ENCODE measurements at places on chromosomes 16 and 17.
A peak's percentile ranks its signal among the peaks of the same experiment; 100 is the strongest.

DNA sequence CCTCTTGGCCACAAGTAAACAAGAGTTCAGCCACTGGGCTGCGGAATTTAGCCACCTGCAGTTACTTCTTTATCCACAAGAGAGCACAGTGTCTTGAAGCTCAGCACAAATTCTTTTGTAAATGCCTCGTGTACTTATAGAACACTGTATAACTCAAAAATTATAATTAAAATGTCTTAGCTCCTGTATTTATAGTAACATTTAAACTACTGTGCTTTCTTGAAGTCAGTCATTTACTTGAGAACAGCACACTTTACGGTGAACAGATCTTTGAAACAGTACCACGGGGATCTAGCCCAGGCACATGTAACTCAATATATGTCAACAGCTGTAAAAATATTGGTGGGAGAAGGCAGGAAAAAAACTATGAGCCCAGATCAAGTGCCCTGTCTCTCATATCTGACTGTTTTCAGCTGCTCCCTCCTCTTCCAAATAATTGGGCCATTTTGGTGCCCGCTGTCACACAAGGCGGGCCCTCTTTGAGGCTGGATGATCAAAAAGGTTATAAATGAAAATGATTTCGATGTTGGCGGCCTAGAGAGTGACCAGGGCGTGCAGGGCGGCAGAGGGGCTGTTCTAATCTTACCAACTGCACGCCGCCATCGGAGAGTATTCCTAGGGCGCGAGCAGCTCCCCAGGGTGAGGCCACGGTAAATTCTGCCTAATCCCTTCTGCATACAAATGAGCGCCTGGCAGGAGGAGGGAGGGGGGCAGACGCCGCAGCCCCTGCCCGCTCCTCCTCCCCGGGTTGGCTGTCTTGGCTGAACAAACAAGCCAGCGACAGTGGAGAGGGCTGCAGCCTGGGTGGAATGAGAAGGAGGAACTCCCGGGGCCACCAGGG lies 183.2 kb downstream of the C16orf78 start:
- peak; percentile 88 for DNase-seq

DNA sequence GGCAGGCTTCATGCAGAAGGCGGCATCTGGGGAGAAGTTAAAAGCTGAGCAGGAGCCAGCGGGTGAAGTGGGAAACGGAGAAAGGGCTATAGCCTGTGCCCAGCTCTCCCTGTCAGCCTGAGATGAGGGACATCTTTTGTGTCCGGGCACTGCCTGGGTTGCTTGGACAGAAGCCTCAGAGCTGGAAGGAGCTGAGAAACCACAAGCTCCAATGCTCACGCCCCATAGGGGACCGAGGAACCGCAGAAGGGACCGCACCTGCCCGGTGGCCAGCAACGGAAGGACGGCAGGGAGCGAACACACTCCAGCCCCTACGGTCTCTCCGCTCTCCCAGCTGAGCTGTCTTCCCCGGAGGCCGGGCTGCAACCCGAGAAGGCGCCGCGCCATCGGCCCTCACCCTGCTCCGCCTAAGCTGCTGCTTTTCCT lies 175.8 kb downstream of the NPIPB11 start:
- no peak for DNase-seq

DNA sequence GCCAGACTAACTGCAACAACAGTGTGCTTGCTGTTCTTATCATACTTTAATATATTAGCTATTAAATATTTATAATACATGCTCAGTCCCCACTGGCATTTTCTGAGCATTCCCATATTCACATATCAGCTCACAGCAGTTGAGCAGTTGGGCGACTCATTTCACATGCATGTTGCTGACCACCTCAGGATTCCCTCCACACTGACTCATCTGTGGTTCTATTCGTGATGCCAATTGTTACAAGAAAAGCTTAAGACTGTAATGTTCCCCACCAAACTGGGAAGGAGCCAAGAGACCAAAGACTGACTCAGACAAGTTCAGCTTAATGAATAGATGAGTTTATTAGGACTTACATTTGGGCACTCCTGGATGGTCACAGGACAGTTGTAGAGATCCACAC lies 100.3 kb upstream of the KIF2B start:
- no peak for DNase-seq

- DNase-seq: peak; percentile 79
Measured at GRCh38 chr17:28949185-28950016, 1.9 kb downstream of the PHF12 start.

GRCh38 chr16:3140603-3141427 lies 6.0 kb downstream of the ZNF213 start:
- DNase-seq: no peak

GRCh38 chr16:12881182-12881581 lies 20.2 kb upstream of the SHISA9 start:
- no peak for DNase-seq

All from D341Med (cell line).